ENCODE measurements at places on chromosomes 7 and 10.

GRCh38 chr7:80488851-80489370 is 23.0 kb downstream of the GNAT3 start:
- DNase-seq = no peak

DNA sequence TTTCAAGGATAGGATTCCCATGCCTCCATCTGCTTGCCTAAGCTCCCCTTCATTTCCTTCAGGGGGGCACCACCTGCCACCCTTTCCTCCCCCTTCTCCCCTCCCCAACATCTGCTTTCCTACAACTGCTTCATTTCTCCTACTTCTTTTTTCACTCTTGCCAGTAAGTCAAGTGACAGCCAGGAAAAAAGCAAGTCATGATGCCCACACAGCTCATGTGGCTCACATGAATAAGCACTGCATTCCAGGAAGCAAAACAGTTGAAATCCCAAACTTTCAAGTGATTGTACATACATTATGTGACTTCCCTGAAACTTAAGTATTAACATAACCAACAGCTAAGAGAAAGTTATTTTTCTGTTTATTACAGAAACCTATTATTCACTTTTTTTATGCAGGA is 78.6 kb downstream of the TNS3 start:
- DNase-seq = no peak

GRCh38 chr10:128739930-128740329 is 613.7 kb upstream of the MKI67 start:
- no peak for DNase-seq

- DNase-seq = no peak
These were observed 546.5 kb upstream of the SEMA3D start for GRCh38 chr7:85733169-85733915.

DNA sequence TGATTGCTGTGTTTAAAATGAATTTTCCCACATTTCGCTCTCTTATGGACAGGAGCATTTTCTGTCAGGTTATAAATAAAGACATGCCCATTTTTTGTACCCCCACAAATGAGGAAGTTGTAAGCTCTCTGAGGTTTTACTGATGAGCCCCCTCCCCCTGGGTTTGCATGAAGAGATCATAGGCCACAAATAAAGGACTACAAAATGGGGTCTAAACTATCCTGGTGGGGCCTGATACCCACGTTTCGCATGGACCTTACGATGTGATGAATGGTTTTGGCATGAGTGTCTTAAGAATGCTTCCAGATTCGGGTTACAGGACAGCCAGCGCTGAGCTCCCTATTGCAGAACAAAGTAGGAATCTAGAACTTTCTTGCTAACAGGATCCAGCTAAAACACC is 5.8 kb downstream of the IKZF1 start:
- DNase-seq = no peak

GRCh38 chr7:11207565-11207964 is 233.9 kb downstream of the PHF14 start:
- no peak for DNase-seq

GRCh38 chr10:43595739-43596298 is 10.4 kb upstream of the ZNF485 start:
- no peak for DNase-seq

DNA sequence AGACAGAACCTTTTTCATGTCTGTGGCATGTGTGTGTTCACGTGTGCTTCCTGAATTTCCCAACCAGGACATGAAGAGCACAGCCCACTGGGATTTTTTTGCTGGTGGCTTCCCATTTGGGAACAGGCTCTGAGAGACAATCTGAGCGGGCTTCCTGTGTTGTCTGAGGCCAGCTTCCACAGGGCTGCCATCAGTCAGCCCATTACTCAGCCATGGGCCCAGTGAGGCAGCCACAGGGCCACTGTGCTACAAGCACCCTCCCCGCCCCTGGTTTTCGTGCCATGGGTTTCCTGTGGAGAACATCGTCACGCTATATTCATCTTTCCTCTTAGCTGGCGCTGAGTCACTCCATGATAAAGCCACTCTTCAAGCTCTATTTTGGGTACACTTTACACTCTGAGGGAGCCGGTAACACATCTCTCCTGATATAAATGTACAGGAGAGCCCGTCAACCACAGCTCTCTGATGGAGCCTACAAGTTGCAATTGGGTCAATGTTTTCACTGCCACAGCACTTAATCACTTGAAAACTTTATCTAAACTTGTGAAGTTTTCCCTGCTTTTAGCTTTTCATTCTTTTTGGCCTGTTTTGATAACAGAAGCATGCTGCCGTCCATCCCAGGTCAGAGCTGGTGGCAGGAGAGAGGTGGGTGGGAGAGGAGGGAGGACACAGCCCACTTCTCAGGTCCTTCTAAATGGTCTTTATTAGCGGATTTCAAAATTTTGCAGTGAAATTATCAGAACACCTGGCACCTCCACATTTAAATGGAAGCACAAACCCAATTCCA is 96.9 kb downstream of the HIPK2 start:
- no peak for DNase-seq

DNA sequence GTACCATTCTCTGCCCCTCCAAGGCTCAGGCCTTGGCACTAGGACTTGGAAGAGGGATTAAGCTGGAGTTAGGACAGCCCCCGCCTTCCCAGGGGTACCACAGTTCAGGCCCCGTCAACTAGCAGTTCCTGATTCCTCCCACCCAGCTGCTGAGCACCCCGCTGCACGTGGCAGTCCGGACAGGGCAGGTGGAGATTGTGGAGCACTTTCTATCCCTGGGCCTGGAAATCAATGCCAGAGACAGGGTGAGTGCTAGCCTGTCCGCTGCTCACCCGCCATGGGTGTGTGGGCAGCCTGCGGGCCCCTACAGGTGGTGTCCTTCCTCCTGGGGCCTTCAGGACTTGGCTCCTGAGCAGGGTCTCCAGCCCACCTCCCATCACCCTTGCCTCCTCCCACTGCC is 2.0 kb upstream of the HOGA1 start:
- no peak for DNase-seq

GRCh38 chr10:65931291-65932070 is 994.4 kb upstream of the LRRTM3 start:
- no peak for DNase-seq

- no peak for DNase-seq
These were observed 24.5 kb upstream of the ABLIM1 start for GRCh38 chr10:114682532-114682931.

- DNase-seq = no peak
These were observed 180.5 kb downstream of the TAX1BP1 start for GRCh38 chr7:27920281-27920946.

DNA sequence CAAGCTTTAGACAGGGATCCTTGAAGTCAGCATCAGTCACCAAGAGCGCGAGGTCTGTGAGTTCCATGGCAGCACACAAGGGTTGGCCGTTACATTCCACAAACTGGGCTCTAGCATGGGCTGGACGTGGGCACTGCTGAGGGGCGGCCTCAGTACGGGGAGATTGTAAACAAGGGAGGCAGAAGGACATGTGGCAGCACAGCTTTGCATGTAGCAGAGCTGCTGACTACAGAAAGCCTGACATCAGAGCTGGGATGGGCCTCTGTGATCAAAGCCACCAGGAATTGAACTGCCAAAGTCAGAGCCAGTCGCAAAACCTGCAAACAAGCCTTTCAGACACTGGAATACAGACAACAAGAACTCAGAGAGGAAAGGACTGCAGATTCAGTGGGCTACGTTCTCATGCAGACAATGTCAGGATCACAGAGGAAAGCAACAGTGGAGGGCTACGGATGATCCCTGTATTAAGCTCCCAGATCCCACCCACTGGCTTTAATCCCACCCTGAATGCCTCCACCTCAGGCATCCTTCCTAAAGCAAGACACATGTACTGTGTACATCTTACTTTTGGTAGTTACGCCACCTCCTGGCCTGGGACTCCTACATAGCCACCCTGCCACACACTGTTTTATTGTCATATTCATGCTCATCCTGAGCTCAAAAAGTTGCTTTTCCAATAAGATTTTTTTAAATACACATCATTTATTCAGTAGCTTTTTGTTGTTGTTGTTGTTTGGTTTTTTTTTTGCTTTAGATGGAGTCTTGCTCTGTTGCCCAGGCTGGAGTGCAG is 291.1 kb upstream of the IMMP2L start:
- DNase-seq = no peak

- no peak for DNase-seq
These were observed 14.9 kb downstream of the CAMK2G start for GRCh38 chr10:73859428-73859783.

DNA sequence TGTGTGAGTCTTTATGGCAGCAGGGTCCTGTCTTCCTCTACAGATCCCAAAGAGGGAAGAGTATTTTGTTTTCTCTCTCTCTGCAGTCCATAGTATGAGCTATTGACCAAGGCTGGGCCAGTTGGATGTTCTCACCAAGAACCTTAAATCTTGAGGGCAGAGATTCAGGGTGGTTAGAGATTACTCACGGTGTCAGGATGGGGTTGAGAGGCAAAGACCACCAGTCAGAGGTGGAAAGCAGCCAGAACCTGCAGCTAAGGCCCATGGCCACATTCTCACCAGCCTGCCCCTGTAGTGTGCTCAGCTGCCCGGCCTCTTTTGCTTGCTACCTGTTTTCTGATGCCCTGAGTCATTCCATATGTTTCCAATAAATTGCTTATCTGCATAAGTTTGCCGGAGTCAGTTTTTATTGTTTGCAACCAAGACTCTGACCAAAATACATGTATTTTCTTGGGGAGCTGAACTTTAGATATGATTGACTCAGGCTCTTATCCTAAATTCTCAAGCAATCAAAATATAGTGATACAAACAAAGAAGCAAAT is 67.0 kb downstream of the MAP3K8 start:
- DNase-seq = no peak

DNA sequence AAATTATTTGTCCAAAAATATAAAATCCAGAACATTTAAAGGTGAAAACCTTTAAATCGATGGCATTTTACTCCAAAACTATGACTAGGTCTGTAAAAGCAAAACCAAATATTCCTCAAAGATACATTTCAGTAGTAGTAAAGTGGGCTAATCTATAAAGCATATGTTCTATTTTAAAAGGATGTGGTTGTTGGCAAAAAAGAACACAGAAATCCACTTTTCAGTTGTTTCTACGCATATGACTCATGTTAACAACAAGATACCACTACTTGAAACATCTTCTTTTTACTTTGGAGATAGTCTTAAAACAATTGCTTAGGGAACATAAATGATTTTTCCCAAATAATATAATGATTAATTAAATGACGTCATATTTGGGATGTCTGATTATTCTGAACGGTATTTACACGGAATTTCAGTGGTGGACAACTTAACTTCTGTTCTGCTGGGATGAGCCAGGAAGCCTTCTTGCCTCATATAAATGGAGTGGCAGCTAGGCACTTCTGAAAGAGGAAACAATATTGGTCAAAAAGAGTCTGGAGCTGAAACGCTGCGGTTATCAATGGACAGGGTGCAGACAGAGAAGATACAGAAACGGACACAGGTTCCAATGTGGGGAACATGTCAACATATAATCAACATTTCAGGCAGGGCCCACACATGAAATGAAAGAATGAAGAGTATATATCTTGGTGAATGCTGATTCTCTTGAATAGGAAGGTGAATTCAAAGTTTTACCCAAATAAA is 78.5 kb downstream of the ETV1 start:
- no peak for DNase-seq

- no peak for DNase-seq
These were observed 43.9 kb downstream of the PNLIPRP2 start for GRCh38 chr10:116664631-116665030.

DNA sequence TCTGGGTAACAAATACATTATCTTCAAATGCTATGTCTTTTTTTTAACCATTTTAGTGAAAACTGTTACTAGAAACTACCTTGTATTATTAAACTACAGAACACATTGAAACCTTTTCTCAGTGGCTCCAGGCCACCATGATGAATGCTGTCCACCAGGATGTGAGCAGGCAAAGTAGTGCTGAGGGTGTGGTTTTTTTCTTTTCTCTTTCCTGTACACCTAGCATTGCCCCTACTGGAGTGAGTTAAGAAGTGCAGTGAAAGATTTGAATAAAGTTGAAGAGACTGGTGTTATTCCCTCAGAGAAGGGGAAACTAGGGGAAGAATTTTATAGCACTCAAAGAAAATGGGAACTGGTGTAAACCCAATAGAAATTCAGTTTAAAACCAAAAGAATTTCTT is 120.0 kb upstream of the SAMD8 start:
- no peak for DNase-seq

DNA sequence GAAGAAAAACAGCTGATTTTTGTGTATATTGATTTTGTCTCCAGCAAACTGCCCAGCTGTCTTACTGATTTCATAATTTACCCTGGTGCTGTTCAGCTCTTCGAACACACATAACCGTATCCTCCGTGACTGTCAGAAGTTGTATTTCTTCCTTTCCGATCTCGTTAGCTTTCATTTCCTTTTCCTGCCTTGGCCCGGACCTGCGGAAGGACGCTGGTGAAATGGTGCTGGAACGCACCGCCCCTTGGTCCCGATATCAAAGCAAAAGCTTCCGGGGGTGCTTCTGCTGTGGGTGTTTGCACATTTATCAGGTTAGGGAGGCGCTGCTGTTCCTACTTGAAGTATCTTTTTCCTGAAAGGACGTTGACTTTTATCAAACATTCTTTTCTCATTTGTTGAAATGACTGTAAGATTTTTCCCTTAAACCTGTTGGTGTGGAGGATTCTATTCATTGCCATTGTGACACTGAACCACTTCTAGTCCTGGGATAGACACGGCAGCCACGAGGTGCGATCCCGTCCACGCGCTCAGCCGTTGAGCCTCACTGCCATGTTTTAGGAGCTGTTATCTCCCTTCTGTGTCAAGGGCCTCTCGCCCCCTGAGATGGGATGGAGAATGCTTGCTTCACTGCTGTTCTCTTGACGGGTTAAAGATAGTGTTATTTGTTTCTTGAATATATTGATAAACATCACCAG is 72.6 kb downstream of the FOXL3 start:
- DNase-seq = no peak

- no peak for DNase-seq
These were observed 30.0 kb downstream of the SFXN4 start for GRCh38 chr10:119135513-119135881.

- no peak for DNase-seq
These were observed 27.2 kb upstream of the ZNF273 start for GRCh38 chr7:64875658-64876406.

GRCh38 chr7:138506764-138507163 is 46.7 kb downstream of the TRIM24 start:
- DNase-seq = no peak

DNA sequence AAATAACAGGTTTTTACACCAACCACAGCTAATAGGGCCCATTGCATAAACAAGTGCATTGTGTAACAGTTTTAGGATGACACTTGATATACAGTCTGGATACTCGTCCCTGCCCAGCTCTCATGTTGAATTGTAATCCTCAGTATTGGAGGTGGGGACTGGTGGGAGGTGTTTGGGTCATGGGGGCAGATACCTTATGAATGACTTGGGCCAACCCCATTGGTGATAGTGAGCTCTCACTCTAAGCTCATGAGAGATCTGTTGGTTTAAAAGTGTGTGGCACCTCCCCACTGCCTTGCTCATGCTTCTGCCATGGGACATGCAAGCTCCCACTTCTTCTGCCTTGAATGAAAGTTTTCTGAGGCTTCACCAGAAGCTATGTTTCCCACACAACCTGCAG is 136.7 kb downstream of the PDE1C start:
- DNase-seq = no peak

GRCh38 chr10:110387983-110388686 is 83.4 kb upstream of the SMNDC1 start:
- DNase-seq = no peak

Data from left renal pelvis (tissue), 4 donors.